Activated CD8-positive, alpha-beta T cell treated with anti-CD3 and anti-CD28 coated beads for 36 hours (primary cell): ENCODE measurements at places on chromosomes 3 and 15. TPM values are rescaled to one million over a fixed set of nuclear protein-coding genes. Genes with fewer than 3 reads are reported as not detected.

- no peak for DNase-seq
- no peaks in the 10 kb centered on the region for H3K36me3 ChIP-seq
- H3K4me3 ChIP-seq, result no peak overlapping the region
- no peaks in the 10 kb centered on the region for H3K4me1 ChIP-seq
Measured at GRCh38 chr15:92316586-92317295, 76.9 kb upstream of the ST8SIA2 start.

- DNase-seq, result no peak
- no peaks in the 10 kb centered on the region for H3K27me3 ChIP-seq
- H3K36me3 ChIP-seq, result no peaks in the 10 kb centered on the region
- H3K4me1 ChIP-seq, result peaks cover 21% of the 10 kb centered on the region
- H3K27ac ChIP-seq, result no peak overlapping the region
Measured at GRCh38 chr3:72950372-72950771, 46.2 kb upstream of the PPP4R2 start.

KIF15 gene
- total RNA-seq, result 38.1 TPM

- H3K27me3 ChIP-seq, result no peaks in the 10 kb centered on the region
- H3K4me1 ChIP-seq, result no peaks in the 10 kb centered on the region
- no peak overlapping the region for H3K4me3 ChIP-seq
- no peak overlapping the region for H3K27ac ChIP-seq
Measured at GRCh38 chr3:50068134-50068533, 20.6 kb upstream of the RBM5 start.

DNA sequence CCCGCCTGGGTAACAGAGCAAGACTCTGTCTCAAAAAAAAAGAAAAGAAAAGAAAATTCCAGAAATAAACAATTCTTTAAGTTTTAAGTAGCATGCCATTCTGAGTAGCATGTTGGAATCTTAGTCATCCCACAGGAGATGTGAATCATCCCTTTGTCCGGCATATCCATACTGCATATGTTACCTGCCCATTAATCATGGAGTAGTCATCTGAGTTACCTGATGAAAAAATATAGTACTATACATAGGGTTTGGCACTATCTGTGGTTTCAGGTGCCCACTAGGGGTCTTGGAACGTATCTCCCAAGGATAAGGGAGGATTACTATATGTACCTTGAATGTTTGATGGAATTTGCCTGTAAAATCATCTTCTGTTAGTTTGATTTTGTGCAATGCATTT lies 6.3 kb upstream of the CCR4 start:
- no peak overlapping the region for H3K4me3 ChIP-seq
- no peak for DNase-seq
- no peaks in the 10 kb centered on the region for H3K36me3 ChIP-seq

DNA sequence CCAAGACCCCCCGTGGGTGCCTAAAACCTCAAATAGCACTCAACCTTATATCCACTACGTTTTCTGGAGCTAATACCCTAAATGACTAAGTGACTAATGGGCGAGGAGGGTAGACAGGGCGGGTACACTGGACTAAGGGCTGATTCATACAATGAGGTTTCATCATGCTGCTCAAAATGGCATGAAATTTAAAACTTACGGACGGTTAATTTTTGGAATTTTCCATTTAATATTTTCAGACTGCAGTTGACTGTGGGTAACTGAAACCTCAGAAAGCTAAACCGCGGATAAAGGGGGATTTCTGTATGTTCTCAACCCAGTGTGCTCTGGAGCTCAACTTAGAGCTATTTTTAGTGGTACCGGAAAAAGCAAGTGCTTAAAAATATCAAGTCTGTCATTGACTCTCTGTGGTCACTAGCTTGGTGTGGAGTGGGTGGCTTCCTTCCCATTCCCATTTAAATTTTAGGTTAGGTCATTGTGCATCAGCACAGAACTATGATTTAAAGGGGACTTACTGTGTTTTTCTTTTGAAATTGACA lies 72.9 kb downstream of the LRRC28 start:
- peak overlapping the region; percentile 61 for H3K27ac ChIP-seq
- H3K36me3 ChIP-seq, result no peaks in the 10 kb centered on the region
- H3K4me1 ChIP-seq, result peaks cover 32% of the 10 kb centered on the region
- H3K4me3 ChIP-seq, result no peak overlapping the region

- no peaks in the 10 kb centered on the region for H3K36me3 ChIP-seq
- no peak overlapping the region for H3K4me3 ChIP-seq
- no peaks in the 10 kb centered on the region for H3K4me1 ChIP-seq
- no peak for DNase-seq
- H3K27me3 ChIP-seq, result no peaks in the 10 kb centered on the region
Measured at GRCh38 chr3:41131224-41131623, 68.1 kb upstream of the CTNNB1 start.

GRCh38 chr3:159798951-159799350 lies 189.7 kb upstream of the IL12A start:
- H3K4me1 ChIP-seq, result no peaks in the 10 kb centered on the region
- H3K27ac ChIP-seq, result no peak overlapping the region
- DNase-seq, result no peak
- H3K4me3 ChIP-seq, result no peak overlapping the region

- no peaks in the 10 kb centered on the region for H3K27me3 ChIP-seq
- peak overlapping the region; percentile 78 for H3K4me3 ChIP-seq
- peaks cover 9% of the 10 kb centered on the region for H3K4me1 ChIP-seq
- no peaks in the 10 kb centered on the region for H3K36me3 ChIP-seq
Measured at GRCh38 chr15:90184786-90185704, 16.1 kb upstream of the SEMA4B start.

DNA sequence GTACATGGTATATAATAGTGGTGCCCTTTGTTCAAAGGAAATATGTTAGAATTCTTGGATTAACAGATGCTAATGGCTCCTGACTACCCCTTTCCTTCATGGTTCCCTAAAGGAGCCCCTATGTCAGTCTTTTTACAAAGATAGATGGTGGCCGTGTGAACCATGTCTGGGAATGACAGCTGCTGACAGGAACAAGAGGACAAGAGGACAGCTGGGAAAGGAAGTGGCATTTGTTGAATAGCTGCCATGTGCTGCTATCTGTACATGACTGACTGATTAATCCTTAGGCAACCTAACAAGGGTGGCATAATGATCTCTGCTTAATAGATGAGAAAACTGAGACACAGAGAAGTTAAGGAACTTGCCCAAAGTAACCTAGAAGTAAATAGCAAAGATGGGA lies 321.7 kb downstream of the ZNF621 start:
- H3K4me1 ChIP-seq, result no peaks in the 10 kb centered on the region
- H3K27me3 ChIP-seq, result no peaks in the 10 kb centered on the region
- DNase-seq, result no peak
- no peak overlapping the region for H3K27ac ChIP-seq

- no peak overlapping the region for H3K4me3 ChIP-seq
- no peak overlapping the region for H3K27ac ChIP-seq
- H3K4me1 ChIP-seq, result no peaks in the 10 kb centered on the region
- DNase-seq, result no peak
- no peaks in the 10 kb centered on the region for H3K36me3 ChIP-seq
Measured at GRCh38 chr3:59677747-59678702, 628.2 kb upstream of the CFAP20DC start.

LEO1 gene
- total RNA-seq, result 28.9 TPM

ONECUT1 gene
- not detected for total RNA-seq

GRCh38 chr3:34938784-34939183 lies 700.5 kb upstream of the ARPP21 start:
- no peak for DNase-seq
- no peaks in the 10 kb centered on the region for H3K36me3 ChIP-seq
- H3K4me1 ChIP-seq, result no peaks in the 10 kb centered on the region
- no peak overlapping the region for H3K27ac ChIP-seq
- no peaks in the 10 kb centered on the region for H3K27me3 ChIP-seq

TMCO5A gene
- not detected for total RNA-seq
